ENCODE measurements at places on chromosomes 1 and 21.

DNA sequence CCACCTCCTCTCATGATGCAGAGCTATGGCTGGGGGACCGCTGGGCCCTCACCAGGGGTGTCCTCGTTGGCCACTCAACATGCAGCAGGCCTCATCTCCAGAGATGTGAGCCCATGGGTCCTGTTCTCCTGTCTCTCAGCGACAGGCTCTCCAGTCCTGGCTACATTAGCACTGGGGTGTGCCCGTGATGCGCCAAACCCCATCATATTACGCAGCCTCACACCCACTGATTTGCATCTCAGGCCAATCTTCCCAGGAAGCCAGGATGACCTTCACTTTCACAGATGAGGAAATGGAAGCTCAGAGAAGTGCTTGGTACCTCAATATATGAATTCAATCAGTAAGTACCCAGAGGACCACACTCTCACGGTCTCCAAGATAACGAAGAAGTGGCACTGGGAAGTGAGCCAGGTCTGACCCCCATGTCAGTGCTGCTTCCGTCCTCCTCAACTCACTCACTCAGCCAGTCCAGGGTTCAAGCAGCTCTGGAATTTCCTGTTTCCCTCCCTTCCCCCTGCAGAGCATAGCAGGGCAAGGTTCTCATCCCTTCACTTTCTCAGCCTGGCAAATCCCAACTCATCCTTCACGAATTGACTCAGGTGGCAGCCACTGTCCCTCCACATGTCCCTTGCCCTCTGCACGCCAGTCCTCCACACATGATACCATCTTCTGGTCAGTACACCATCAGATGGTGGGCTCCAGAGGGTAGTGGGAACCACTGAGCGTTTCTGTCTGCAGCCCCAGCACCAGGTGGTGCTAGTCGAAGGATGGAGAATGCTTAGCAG lies 28.9 kb upstream of the EVA1B start:
- no peak for DNase-seq

DNA sequence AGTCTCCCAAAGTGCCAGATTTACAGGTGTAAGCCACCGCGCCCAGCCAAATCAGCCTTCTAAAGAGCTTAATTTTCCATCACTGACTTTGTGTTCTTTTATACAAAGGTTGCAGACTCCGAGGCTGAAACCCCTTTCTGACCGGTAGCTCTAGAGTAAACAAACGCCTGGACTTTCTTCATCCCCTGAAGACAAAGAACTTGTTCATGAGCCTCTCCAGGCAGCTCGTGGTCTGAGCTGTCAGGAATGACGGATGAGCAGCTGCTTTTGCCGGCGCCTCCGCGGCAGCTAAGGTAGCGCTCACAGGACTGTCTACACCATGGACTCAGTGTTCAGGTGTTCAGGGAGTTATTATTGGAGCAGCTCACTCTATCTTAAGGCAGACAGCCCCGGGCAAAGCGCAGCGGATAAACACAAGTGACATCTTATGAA lies 128.5 kb upstream of the ERRFI1 start:
- DNase-seq = no peak

- DNase-seq = no peak
Observed at GRCh38 chr1:29712284-29712651, 475.9 kb downstream of the PTPRU start.

DNA sequence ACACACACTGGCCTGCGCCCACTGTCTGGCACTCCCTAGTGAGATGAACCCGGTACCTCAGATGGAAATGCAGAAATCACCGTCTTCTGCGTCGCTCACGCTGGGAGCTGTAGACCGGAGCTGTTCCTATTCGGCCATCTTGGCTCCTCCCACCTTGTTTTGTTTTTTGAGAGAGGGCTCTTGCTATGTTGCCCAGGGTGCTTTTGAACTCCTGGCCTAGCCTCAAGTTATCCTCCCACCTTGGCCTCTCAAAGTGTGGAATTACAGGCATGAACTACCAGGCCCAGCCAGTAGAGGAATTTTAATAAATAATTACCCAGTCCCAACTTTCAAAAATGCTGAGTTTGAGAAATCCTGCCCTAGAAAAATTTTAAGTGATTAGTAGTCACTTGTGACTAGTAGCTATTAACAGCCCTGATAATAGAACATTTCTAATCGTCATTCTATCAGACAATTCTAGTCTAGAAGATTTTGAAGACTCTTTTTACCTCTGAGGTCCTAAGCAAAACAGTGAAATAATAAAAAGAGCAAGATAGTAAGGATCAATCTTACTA lies 30.9 kb upstream of the SLC35D1 start:
- no peak for DNase-seq

DNA sequence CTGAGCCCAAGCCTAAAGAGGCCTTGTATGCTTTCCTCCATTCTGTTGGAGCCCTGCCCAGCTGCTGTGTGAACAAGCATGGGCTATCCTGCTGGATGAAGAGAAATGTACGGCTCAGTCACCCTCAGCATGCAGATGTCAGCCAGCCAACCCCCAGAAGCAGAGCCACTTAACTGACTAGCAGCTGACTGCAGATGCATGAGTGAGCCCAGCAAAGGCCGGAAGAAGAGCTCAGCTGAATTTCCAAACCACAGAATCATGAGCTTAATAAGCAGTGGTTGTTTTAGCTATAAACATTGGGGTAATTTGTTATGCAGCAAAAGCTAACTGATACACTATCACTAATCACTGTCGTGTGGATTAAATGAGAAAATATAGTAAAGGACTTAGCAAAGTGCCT lies 39.0 kb downstream of the FOXO6 start:
- DNase-seq = no peak

DNA sequence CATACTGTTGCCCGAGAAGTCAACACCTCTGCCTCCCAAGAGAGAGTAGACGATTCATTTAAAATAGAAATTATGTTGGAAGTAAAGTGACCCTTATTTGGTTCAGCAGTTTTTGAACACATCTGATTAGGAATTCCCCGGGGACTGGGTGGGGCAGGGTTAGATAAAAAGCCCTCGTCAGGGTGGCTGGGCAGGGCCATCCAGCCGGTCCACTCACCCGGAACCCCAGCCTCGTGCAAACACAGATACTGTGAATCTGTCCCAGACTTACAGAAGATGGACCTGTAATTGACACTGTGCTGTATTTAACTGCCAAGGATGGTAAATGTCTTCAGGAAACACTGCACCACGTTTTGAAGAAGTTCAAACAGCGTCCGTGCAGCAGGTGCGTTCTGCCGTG lies 63.7 kb downstream of the PRDM16 start:
- no peak for DNase-seq

DNA sequence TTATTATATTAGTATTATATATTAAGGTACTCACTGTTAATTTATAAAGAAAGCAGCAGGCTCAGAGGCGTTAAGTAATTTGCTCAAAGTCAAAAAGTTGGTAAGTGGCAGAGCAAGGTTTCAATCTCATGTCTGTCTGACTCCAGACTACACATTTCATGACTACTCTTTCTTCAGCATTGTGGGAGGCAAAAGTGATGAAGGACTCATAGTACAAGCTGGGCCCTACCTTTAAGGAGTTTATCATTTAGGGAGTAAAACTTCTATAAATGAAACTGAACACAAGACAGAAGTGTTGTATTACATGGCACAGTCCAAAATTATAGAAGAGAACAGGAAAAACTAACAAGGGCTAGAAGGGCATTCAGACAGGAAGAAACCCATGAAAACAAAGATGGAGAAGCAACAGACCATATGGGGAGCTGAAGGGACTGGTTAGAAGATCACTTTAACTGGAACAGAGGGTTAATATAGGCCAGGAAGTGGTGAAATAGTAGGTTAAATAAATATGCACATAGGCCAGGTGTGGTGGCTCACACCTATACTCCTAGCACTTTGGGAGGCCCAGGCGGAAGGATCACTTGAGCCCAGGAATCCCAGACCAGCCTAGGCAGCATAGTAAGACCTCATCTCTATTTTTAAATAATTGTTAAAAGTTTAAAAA lies 11.5 kb downstream of the SORT1 start:
- no peak for DNase-seq

GRCh38 chr21:39016740-39017315 lies 166.4 kb downstream of the PSMG1 start:
- DNase-seq = no peak

DNA sequence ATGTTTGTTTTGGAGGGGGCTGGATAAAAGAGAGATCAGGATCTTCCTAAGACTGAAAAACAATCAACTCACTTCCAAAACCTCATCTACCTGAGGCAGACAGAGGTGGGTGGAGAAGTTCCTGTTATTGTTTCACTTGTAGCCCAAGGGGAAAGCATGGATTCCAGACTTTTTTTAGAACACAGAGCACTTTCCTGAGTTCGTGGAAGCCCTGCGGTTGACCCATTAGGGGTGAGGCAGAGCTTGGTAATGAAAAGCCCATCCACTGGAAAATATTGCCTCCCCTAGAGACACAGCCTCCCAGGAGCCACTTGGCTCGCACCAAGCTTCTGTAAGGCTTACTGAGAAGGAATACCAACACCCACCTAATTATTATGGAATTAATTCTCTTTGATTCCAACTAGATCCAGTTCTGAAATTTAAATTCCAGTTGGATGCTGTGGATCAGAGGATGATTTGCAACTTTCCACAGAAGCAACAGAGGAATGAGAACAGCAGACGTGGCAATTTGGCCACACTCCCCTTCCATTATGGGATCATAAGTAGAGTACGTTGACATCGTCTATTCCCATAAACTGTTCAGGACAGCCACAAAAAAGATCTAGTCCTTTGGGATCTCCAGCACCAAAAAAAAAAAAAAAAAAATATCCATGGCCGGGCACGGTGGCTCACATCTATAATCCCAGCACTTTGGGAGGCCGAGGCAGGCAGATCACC lies 4.1 kb upstream of the PEF1 start:
- DNase-seq = no peak

DNA sequence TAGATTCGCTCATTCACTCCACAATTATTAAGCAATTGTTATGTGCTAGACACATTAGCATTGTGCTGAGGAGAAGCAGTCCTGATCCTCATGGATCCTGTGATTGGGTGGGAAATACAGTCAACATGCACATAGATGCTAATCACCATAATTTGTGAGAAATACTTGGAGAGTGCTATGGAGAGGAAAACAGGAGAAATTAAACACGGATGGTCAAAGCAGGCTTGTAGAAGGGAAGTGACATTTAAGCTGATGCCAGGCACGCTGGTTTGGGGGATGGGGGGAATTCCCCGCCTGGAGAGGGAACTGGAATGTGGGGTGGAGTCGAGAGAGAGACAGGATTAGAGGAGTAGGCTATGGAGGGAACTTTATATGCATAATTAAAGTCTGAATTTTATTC lies 52.2 kb upstream of the L1TD1 start:
- no peak for DNase-seq

- no peak for DNase-seq
Observed at GRCh38 chr1:99784143-99784542, 17.7 kb upstream of the FRRS1 start.

GRCh38 chr1:189027512-189027911 lies 1450.2 kb downstream of the BRINP3 start:
- no peak for DNase-seq

DNA sequence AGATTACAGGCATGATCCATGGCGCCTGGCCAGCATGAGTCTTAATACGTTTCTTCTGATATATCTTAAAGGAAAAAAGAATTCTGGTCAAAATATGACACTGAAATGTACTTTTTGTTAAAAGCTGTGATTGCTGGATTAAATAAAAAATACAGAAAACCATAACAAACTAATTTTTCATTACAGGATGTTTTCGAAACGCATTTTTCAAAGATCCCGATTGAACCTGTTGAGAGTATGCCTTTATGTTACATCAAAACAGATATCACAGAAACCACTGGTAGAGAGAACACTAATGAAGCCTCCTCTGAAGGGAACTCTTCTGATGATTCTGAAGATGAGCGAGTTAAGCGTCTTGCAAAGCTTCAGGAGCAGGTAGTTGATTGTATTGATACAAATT lies 30.2 kb downstream of the BRDT start:
- no peak for DNase-seq

GRCh38 chr1:17213148-17213781 lies 8.3 kb downstream of the PADI1 start:
- no peak for DNase-seq

DNA sequence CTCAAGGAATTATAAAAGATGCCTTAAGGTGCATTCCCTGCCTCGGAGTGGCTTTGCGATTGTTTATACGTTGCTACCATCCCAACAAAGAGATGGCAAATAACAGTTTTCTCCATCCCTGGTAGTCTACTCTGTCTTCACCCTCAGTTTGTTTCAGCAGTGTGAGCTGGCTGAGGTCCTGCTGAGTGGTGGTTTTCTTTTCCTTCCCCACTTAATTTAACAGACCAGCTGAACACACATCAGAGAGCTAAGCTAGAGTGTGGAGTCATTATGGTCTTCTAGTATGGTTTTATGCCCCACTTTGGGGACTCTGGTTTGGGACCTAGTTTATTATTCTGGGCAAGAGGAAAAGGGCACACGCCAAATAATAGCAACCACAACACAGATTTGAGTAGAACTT lies 2.2 kb downstream of the PIGV start:
- DNase-seq = no peak

DNA sequence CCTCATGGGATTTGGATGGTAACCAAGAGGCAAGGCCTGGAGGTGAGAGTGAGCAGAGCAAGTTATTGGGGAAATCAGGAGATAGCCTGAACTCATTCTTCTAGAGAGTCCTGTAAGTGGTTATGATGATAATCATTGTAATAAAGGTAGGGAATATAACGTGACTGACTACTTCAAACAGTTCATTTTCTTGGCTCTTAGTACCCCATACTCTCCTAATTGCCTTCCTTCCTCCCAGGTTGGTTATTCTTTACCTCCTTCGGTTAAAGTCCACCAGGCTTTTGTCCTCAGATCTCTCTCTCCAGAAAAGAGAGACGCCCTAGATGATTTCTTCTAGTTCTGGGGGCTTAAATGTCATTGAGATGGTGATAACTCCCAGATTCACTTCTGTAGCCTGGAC lies 35.3 kb downstream of the KIF1B start:
- no peak for DNase-seq

DNA sequence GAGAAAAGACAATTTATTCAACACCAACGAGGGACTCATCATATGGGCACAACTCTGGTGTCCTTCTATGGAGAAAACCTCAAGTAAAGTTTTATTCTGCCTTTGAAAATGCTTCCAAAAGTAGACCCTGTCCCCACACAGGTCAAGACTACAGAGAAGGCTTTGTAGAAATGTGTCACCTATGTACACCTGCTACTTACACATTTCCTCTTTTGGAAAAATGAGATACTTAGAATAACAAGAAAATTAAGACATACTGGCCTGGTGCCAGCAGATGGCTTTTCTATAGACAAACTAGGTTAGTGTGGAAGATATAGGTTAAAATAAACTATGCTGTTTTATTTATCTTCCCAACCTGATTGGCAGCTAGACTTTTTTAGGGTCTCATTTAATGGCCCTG lies 13.6 kb downstream of the POGK start:
- no peak for DNase-seq

- no peak for DNase-seq
Observed at GRCh38 chr1:8822373-8823294, 5.2 kb upstream of the RERE start.

DNA sequence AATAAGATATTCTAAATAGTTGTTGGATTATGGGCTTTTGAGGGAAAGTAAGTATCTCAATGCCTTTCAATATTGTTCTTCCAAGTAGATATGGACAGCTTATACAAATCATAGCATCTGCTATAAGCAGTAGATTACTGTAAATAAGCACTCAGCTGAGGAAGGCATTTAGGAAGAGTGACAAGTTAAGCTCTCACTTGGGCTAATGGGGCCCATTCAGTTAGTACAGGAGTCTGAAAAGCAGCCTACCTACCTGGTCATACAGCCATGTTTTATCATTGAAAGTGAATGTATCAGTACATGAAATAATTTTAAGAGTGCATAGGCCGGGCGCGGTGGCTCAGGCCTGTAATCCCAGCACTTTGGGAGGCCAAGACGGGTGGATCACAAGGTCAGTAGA lies 73.1 kb downstream of the APP start:
- DNase-seq = no peak

- DNase-seq = no peak
Observed at GRCh38 chr1:113784104-113784779, 25.0 kb upstream of the PHTF1 start.

All from effector memory CD8-positive, alpha-beta T cell (primary cell).